Activated CD8-positive, alpha-beta memory T cell treated with anti-CD3 and anti-CD28 coated beads, Interleukin-2, amount 50 U/mL, for 48 hours (primary cell): ENCODE measurements at places on chromosomes 3 and 15.

DNA sequence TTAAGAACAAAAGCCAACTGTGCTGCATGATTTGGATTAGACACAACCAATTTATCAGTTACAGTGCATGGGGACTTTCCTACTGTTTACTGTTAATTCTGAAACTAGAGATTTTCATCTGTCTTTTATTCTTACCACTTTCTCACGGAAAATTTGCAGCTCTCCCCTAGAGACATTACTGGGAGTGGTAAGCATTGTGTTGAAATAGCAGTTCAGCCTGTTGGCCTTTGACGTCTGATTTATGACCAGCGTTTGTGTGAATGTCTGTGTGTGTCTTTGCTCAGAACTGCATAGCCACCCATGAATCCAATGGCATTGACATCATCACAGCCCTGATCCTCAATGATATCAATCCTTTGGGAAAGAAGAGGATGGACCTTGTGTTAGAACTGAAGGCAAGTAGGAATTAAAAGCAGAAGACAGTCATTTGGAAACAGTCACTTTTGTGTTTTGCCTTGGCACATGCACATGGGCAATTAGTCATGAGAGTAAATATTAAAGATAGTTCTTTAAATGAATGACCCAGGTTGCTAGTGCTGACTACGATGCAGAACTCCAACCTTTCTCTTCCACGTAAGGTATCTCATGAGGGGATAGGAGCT, 202.2 kb upstream of the BHLHE40 start:
- no peak for DNase-seq

- no peak for DNase-seq
These were observed 43.1 kb downstream of the TNIK start for GRCh38 chr3:171417137-171417536.

DNA sequence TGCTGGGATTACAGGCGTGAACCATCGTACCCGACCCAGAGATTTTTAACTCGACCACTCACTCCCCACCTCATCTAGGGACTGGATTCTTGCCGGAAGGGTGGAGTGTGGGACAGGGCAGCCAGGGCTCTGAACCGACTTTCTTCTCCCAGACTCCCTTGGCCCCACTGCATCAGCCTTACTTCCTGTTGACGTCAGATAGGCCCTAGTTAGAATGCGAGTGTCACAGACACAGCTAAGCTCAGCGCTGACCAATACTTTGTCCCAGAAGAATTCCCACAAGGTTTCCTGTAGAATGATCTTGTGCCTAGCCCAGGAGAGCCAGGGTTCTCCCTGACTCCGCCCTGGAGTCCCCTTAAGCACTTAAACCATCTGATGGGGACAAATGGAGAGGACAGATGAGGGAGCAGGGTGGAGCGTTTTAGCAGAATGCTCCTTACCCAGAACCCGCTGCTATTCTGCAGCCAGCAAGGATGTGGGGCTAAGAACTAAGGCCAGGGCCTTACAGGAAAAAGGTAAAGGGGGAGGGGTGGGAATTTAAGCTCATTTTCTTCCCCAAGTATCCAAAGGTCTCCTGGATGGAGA, 5.8 kb upstream of the TUSC2 start:
- no peak for DNase-seq

GRCh38 chr3:66633402-66634381, 132.9 kb upstream of the LRIG1 start:
- DNase-seq, result no peak

DNA sequence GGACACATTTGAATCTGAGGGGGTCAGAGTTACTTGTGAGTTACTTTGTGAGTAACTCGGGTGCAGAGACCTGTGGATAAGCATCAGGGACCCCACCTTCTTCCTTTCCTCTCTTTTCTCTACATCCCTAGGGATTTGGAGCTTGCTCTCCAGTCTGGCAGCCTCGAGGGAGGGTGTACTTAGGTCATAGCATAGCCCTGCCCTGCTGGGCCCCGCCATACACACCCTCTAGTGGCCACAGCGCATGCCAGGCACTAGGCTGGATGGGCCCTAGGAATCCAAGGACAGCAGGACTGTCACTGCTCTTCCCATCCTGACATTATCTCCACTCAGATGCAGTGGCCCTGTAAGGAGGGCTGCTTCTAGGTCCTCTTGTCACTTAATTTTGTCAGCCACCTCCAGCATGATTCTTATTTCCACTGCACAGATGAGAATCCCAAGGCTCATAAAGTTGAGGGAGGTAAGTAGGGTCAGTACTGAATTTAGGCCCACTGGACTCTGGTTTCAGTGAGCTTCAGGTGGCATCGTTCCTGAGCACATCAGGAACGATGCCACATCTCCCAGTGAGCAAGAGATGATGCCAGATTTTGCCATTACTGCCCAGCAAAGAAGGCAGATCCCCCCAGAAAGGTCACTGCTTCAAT, 3.6 kb upstream of the SMAD6 start:
- no peak for DNase-seq

DNA sequence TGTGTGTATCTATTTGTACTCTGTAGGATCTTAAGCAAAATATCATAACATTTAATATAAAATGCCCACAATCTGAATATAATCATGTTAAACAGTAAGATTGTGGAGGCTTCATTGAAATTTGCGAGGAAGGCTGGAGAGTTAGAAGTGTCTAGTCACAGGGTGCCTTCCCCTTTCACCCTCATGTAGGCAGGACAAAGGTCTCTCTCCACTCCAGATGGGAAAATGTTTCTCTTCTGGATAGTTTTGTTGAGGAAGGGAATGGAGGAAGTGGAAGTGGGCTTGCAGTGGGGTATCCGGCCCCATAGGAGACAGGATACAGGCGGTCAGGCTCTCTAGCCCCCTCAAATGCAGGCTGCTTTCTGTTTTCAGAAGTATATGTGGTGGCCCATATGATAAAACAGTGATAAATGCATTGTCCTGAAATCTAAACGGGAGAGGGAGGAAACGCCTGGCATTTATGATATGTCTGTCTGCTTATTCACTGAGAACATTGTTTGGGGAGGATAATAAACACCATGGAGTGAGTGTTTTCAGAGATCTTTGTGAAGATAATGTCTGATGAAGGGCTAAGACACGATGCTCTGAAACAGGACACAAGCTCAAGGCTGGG, 13.3 kb upstream of the MYZAP start:
- no peak for DNase-seq

DNA sequence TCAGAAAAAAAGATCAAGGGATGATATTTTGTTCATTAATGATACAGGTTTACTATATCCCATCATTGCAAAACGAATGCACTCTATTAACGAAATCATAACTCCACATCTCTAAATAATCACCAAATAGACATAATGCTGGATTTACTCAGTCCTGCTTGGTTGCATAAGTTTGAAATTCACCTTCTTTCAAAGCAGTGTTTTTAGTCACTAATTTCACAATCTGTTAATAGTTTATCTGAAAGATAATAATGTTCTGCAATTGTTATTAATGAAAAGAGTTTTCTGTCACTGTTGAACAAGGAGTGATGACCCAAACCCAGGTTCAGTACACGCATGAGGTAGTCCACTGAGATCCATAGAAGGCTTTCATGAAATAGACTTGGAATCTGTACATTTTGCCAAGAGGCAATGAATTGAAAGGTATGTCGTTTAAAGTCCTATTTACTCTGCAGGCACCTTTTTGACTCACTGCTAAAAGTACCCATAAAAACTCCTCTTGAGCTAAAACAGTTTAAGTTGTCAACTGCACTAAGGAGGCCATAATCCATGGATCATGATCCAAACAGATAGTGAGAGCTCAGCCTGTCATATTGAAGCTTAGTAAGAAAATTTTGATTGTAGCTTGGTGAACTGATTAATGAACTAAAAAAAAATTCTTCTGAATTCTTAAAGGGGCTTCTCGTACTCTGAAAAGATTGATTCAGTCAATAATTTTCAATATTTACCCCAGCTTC, 75.6 kb upstream of the MBNL1 start:
- DNase-seq, result no peak

DNA sequence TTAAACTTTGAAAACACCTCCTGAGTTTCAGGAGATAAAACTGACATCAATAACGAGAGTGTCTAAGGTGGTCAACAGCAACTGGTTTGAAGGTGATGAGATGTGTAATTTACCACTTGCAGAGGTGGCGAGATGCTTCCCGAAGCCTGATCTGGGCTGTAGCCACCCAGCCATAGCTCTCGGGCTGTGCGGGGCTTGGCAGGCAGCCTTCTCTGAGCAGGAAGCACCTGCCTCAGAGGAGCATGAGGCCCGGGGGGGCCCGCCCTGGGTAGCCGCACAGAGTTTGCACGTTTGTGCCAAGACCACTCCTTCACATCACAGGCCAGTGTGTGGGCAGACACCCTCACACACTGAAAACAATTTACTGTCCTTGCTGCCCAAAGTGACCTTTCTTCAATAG, 220.3 kb downstream of the CACNA2D3 start:
- no peak for DNase-seq

- no peak for DNase-seq
These were observed 4.5 kb downstream of the QTRT2 start for GRCh38 chr3:114060906-114061655.

DNA sequence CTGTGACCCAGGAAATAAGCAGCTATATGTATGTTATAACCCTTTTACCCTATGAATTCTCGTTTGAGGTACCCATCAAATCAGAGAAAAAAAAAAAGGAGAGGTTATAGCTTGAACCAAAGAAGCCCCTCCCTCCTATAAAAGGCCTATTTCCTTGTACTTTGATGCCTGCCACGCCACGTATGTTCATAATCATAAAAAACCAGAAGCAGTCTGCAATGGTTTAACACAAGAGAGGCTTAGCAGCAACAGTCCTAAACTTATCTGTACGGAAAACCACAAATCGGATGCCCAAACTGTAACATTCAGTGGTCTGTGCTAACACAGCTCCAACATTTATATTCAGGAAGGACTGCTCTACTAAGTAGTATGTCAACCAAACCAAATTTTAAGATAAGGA, 21.2 kb downstream of the CCR8 start:
- no peak for DNase-seq

DNA sequence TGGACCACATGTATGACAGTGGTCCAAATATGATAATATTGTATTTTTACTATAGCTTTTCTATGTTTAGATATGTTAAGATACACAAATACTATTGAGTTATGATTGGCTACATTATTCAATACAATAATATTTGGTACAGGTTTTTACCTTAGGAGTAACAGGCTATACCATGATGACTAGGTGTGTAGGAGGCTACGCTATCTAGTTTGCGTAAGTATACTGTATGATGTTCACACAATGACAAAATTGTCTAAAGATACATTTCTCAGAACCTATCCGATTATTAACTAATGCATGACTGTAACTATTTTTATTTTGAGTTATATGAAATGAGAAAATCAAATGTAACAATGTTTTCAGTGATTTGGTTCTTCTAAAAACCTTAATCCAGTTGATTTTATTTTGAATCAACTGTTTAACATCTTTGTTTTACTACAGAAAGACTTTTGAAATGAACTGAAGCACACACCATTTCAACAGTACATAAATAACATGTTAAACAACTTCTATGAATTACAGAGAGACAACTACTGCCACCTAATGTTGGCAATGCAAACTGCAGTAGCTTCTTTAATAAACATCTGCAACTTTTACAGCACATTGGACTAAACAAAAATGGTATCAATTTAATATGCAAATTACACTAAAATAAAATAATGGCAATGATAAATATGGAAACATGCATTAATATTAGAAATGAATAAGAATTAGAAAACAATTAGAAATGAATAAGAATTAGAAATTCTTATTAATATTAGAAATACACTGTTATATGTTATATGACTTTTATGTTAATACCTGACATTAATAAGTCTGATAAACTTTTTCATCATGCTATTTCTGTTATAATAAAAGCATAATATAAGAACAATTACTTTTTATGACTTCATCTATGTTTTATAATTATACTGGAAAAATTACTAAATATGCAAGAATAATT, 255.7 kb downstream of the MBNL1 start:
- no peak for DNase-seq

DNA sequence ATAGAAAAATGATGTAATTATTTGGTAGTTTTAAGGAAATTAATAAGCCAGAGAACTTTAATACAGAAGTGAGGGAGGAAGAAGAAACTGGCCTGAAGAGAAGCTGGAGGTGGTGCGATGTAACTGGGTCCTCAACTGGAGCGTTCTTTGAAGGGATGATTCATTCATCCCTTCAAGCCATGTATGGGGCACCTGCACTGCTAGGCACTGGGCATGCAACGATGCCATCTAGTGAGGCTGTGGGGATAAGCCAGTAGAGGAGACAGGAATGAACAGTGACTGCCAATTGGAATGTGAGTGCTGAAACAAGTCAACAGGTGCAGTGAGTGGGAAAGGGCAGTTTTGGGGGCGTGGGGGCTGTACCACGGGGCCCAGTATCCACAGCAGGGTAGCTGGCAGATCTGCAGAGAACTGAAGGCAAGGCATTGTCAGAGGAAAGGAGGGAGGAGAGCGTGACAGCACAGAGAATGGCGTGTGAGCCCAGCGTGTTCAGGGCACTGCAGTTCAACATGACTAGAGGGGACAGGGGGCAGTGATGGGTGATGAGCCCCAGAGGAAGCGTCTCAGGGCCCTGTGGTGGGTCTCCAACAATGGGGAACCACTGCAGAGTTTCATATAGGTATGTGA, 3.8 kb upstream of the KIF23 start:
- peak; percentile 57 for DNase-seq

DNA sequence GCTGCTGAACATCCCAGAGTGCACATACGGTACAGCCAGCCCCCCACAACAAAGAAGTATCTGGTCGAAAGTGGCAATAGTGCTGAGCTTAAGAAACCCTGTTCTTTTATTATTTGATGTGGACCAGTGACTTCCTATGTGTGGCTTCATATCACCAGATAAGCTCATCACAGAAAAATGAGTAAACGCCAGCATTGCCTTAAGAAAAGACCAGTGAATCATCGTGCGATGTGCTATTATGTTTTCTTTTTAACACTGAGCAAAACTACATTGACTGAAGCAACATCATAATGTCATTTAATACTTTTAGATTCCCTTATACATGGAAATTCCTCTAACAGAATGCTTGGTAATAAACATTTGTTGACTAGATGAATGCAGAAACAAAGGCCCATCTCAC, 45.2 kb upstream of the ARRDC4 start:
- DNase-seq, result no peak

DNA sequence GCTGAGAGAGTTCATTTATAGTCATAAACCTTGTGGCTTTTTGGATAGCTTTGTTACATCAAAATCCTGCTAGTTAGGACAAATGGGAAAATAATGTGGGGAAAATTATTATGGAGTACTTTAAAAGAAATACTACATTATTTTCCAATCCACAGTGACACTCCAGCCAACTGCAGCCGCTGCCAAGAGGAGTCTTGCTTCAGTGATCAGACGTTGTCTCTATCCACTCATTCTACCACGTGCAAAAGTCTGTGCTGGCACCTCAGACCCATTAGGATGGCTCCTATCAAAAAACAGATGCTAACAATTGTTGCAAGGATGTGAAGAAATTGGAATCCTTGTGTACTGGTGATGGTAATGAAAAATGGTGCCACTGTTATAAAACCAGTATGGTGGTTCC, 128.6 kb upstream of the IQSEC1 start:
- no peak for DNase-seq

DNA sequence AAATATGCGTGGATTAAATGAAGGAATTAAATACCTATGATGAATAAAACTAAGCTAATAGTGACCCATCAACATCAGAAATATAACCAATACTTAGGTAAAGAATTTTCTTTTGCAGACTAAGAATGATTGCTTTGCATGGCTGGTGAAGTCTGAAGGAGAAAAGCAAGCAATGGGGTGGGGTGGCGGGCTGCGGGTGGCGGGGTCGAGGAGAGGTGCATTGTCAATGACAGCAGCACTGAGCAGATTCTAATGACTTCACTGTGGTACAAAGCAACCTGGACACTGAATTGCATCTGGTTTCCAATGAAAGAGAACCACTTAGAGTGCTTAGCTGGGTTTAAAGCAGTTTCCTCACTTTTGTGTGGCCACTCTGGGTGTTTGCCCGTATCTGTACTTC, 171.5 kb upstream of the IL12A start:
- DNase-seq, result no peak
